ENCODE measurements at places on chromosomes 5 and 9.

DNA sequence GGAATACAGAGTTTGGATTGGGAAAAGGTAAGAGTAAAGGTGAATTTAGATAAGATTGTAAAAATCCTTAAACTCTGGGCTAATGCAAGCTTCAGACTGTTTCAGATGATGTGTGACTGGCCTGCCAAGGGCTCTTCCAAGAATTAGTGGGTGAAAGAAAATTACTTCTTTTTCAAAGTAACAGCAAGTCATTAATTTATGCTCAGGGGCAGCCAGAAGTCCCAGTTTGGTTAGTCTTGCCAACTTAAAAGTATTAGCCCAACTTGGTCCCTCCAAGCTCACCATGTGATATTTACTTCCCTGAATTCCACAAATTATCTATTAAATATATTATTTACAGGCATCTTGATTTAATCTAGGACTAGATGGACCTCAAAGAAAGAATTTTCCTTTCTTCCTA, 947.8 kb downstream of the NR2F1-AS1 start:
- DNase-seq = peak; percentile 2

- DNase-seq = no peak
These were observed 60.4 kb downstream of the FBXL7 start for GRCh38 chr5:15560421-15560820.

DNA sequence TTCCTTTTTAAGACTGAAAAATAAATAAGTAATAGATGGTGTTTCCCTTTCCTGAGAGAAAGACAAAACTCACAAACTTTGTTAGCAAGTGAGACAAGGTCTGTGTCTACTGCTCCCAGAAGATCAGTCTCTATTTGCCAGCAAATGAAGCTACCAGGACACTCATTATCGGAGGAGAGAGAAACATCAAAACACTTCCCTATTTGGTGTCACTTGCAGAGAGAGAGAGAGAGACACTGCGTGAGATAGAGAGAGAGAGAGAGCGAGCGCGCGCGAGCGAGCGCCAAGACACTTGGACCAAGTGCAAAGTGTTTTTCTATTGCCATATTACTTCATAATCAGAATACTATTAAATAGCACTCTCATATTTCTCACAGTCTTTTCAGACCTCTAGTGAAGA, 142.7 kb downstream of the KCNN2 start:
- DNase-seq = no peak

DNA sequence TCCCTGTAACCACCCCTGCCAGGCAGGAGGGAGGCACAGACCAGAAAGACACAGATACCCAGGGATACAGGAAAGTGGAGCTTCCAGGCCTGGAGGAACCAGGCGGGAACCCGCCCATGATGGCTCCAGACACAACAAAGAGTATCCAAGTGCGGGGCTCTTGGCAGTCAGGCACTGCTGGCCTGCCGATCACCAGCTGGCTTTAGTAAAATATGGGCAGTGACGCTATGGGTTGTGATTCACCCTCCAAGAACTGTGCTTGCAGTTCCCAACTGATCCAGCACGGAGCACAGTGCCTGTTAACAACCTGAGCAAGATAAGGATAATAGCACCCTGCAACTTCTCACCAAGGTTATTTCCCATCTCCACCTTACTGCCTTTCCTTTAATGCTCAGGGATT, 463.3 kb downstream of the IRX1 start:
- DNase-seq = no peak

DNA sequence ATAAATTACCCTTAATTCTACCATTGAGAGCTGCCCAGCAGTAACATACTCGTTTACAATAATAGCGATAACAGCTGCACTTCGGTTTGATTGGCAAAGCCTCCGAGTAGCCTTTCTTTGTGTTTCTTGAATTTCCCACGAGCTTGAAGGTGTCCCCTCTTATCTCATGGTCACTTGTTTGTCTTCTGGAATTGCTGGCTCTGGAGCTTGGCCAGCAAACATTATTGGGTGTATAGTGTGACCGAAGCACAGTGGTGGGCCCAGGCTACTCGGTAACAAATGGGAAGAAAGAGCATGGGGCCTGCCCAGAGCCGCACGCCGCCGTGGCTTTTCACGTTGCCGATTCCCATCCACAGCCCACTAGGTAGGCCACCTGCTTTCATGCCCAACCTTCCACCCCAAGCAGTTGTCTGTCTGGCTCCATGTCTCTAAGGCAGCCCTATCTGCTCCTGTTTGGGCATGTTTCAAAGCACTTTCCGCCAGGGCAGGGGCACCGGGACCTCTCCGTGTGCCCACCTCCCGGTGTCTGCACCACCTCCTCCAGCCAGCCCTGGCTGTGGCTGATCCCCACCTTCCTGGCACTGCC, 8.7 kb downstream of the STKLD1 start:
- no peak for DNase-seq

- no peak for DNase-seq
These were observed 52.4 kb downstream of the GALNT10 start for GRCh38 chr5:154242964-154243376.

DNA sequence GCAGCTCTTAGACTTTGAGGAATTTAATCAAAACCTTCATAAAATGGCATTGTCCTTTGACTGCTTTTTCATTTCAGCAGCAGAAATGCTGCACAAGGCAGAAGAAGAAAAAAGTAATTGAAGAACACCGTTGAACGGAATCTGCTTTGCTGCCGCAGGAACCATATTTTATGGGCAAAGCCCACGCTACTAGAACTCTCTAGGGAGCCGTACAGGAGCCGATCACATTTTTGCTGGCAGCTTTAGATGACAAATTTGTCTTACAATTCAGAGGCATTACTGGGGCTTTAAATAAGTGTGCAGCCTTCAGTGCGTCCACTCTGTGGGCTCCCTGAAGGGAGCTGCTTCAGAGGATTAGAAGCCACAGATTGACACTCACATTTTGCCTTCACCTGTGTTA, 5.4 kb downstream of the CFAP90 start:
- no peak for DNase-seq

DNA sequence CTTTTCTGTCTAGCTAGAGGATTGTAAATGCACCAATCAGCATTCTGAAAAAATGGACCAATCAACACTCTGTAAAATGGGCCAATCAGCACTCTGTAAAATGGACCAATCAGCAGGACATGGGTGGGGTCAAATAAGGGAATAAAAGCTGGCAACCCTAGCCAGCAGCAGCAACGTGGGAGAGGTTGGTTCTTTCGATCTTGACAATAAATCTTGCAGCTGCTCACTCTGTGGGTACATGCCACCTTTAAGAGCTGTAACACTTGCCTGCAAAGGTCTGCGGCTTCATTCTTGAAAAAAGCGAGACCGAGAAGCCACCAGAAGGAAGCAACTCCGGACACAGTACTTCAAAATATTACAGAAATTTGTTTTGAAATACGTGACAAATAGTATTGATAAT, 424.6 kb upstream of the CDH9 start:
- DNase-seq = no peak

DNA sequence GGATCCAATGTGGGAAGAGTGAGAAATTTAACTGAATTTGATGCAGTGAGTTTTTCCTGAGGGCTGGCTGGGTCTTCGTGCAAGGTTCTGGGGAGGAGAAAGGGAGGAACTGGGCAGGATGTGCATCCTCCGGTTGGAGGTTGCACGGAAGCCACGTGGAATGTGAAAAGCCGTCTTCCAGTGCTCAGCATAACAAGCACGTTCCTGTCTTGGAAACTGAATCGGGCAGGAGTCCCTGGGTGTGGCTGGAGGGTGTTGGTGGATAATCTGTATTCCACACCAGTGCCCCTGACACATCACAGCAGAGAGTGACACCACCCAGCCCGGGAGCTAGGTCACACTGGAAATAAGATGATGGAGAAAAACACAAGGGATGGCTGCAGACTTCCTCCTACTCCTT, 154.3 kb downstream of the C5orf15 start:
- no peak for DNase-seq

DNA sequence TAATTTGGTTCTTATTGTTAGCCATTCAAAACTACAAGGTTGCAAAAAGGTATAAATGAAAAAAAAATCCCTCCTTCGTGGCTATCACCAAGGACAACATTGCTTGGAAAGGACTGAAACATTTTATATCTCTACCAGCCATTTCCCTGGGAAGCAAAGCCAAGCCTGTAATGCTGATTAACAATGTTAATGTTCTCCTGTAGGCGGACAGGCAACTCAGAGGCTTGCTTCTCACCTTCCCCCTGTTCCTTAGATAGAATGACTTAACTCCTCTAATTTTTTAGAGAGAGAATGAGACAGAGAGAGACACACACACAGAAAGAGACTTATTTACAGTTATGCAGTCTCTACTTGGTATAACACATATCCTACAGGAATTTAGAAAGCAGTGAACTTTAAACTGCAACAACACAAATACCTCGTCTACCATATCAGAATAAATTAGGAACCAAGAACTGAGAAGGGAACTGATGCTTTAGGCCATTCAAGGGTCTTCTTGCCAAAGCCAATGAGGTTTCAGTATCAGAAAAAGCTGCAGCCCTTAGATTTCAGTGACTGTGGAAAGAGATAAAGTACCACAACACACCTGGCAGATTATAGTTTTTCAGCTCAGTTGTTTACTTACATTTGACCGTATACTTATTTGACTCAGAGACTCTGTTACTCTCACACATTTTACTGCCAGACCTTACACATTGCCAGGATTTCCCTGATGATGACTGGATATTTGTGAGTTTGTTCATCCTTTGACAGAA, 20.9 kb upstream of the MAN2A1 start:
- no peak for DNase-seq

- DNase-seq = no peak
These were observed 84.6 kb downstream of the AOPEP start for GRCh38 chr9:94811074-94811473.
